A549 treated with RU486 at 1 μM for 4 hours (cell line): ENCODE measurements at places on chromosomes 2 and 18. TPM values are rescaled to one million over a fixed set of nuclear protein-coding genes. Genes with fewer than 3 reads are reported as not detected.

Gene MSTN
- total RNA-seq = not detected in 5 replicates

Gene CSRNP3
- 0.27 TPM in 1 of 5 replicates, not detected in the others for total RNA-seq

Gene FRZB
- 0.03 to 0.07 TPM in 2 of 5 replicates, not detected in the others for total RNA-seq

Gene PLGLB2
- 0.16 to 0.39 TPM (median 0.22 TPM) in 4 of 5 replicates, not detected in the other for total RNA-seq

Gene LIMS4
- total RNA-seq = 0.37 to 1.1 TPM (median 0.56 TPM) in 5 replicates

Gene UGT1A3
- 0.10 to 0.22 TPM (median 0.13 TPM) in 3 of 5 replicates, not detected in the others for total RNA-seq

Gene SLC4A5
- 0.17 to 0.68 TPM (median 0.43 TPM) in 5 replicates for total RNA-seq

Gene CFAP221
- total RNA-seq = 0.19 to 0.72 TPM (median 0.32 TPM) in 4 of 5 replicates, not detected in the other

Gene EPB41L5
- 2.7 to 4.8 TPM (median 4.3 TPM) in 5 replicates for total RNA-seq

Gene SALL3
- not detected in 5 replicates for total RNA-seq

Gene CYP27A1
- total RNA-seq = 0.10 to 0.18 TPM (median 0.17 TPM) in 5 replicates
